A549 treated with RU486 at 1 μM for 4 hours (cell line): ENCODE measurements at places on chromosomes 4 and X. TPM values are rescaled to one million over a fixed set of nuclear protein-coding genes. Genes with fewer than 3 reads are reported as not detected.

SLC49A3 gene
- 0.18 to 0.47 TPM (median 0.24 TPM) in 4 of 5 replicates, not detected in the other for total RNA-seq

GAGE1 gene
- total RNA-seq = not detected in 5 replicates

PHEX gene
- total RNA-seq = 0.24 to 0.43 TPM (median 0.33 TPM) in 5 replicates

UCP1 gene
- total RNA-seq = not detected in 5 replicates

SSX4 gene
- not detected in 5 replicates for total RNA-seq

HAND2 gene
- total RNA-seq = 0.29 to 0.92 TPM (median 0.42 TPM) in 5 replicates

HSFX3 gene
- not detected in 5 replicates for total RNA-seq

QRFPR gene
- total RNA-seq = 0.13 TPM in 1 of 5 replicates, not detected in the others

PNPLA4 gene
- total RNA-seq = 10.4 to 15.6 TPM (median 11.6 TPM) in 5 replicates

AASDH gene
- total RNA-seq = 1.8 to 3.2 TPM (median 2.8 TPM) in 5 replicates

UGT2A1 gene
- total RNA-seq = not detected in 5 replicates

IL2RG gene
- 0.21 to 0.24 TPM (median 0.23 TPM) in 4 of 5 replicates, not detected in the other for total RNA-seq

IL9R gene
- total RNA-seq = 0.10 to 0.21 TPM (median 0.16 TPM) in 4 of 5 replicates, not detected in the other

SEC24D gene
- total RNA-seq = 11.2 to 17.4 TPM (median 15.6 TPM) in 5 replicates

ADH1B gene
- total RNA-seq = not detected in 5 replicates

CD38 gene
- 7.6 to 14.1 TPM (median 10.1 TPM) in 5 replicates for total RNA-seq

NMU gene
- total RNA-seq = 0.54 to 0.74 TPM (median 0.63 TPM) in 4 of 5 replicates, not detected in the other

KDR gene
- total RNA-seq = not detected in 5 replicates

GLRA2 gene
- not detected in 5 replicates for total RNA-seq

CXCL8 gene
- 8.0 to 17.8 TPM (median 13.6 TPM) in 5 replicates for total RNA-seq

OPN1MW gene
- not detected in 5 replicates for total RNA-seq

SMPX gene
- 0.12 TPM in 1 of 5 replicates, not detected in the others for total RNA-seq

DCAF4L1 gene
- 0.05 to 0.13 TPM (median 0.11 TPM) in 5 replicates for total RNA-seq

DDX53 gene
- not detected in 5 replicates for total RNA-seq

CLCN3 gene
- 15.5 to 19.1 TPM (median 18.8 TPM) in 5 replicates for total RNA-seq

NPY2R gene
- total RNA-seq = 0.05 to 0.09 TPM (median 0.05 TPM) in 3 of 5 replicates, not detected in the others

USP11 gene
- 48.3 to 54.7 TPM (median 52.1 TPM) in 5 replicates for total RNA-seq

MAP9 gene
- 2.2 to 6.3 TPM (median 5.7 TPM) in 5 replicates for total RNA-seq

PITX2 gene
- total RNA-seq = 1.1 to 1.6 TPM (median 1.3 TPM) in 5 replicates

TRPC5OS gene
- total RNA-seq = not detected in 5 replicates

GLRA3 gene
- total RNA-seq = not detected in 5 replicates

SCD5 gene
- total RNA-seq = 4.2 to 7.8 TPM (median 7.1 TPM) in 5 replicates

GATA1 gene
- not detected in 5 replicates for total RNA-seq

GABRG1 gene
- not detected in 5 replicates for total RNA-seq

PDE6B gene
- total RNA-seq = not detected in 5 replicates

GNRHR gene
- not detected in 5 replicates for total RNA-seq

APLN gene
- 0.73 to 1.2 TPM (median 0.89 TPM) in 5 replicates for total RNA-seq

PSAPL1 gene
- total RNA-seq = 0.03 to 0.13 TPM (median 0.08 TPM) in 5 replicates

TRIM75 gene
- not detected in 5 replicates for total RNA-seq

MAGEA10 gene
- 0.13 TPM in 1 of 5 replicates, not detected in the others for total RNA-seq

PRSS12 gene
- total RNA-seq = 0.18 to 0.66 TPM (median 0.20 TPM) in 5 replicates

EREG gene
- 18.7 to 53.5 TPM (median 45.9 TPM) in 5 replicates for total RNA-seq

ZAR1 gene
- total RNA-seq = 0.13 to 0.18 TPM in 2 of 5 replicates, not detected in the others

SPANXN4 gene
- not detected in 5 replicates for total RNA-seq

WDR17 gene
- total RNA-seq = 0.86 to 2.0 TPM (median 1.4 TPM) in 5 replicates

ANOS1 gene
- total RNA-seq = 0.02 to 0.23 TPM (median 0.06 TPM) in 4 of 5 replicates, not detected in the other

TRIML2 gene
- total RNA-seq = 58.0 to 89.4 TPM (median 61.4 TPM) in 5 replicates
